Activated T-helper 17 cell treated with anti-CD3 and anti-CD28 coated beads, Interleukin-2, amount 50 U/mL, for 72 hours (primary cell): ENCODE measurements at places on chromosomes 4 and X. TPM values are rescaled to one million over a fixed set of nuclear protein-coding genes. Genes with fewer than 3 reads are reported as not detected.

The NR3C2 gene
- 7.1 TPM for total RNA-seq

The ASB5 gene
- not detected for total RNA-seq

The CFP gene
- 7.6 TPM for total RNA-seq

GRCh38 chrX:48597353-48598264 lies at the start of gene WDR13:
WDR13 (plus strand) TSS chrX:48597492; CDS start chrX:48597997, 505 bp downstream.
- peak within 1 kb of the TSS; percentile 93 for H3K4me3 ChIP-seq
- peaks cover 4% of the 10 kb centered on the region for H3K4me1 ChIP-seq
- ATAC-seq, result peak; percentile 94
- H3K27me3 ChIP-seq, result no peaks in the 10 kb centered on the region
- H3K27ac ChIP-seq, result peak within 1 kb of the TSS; percentile 98

DNA sequence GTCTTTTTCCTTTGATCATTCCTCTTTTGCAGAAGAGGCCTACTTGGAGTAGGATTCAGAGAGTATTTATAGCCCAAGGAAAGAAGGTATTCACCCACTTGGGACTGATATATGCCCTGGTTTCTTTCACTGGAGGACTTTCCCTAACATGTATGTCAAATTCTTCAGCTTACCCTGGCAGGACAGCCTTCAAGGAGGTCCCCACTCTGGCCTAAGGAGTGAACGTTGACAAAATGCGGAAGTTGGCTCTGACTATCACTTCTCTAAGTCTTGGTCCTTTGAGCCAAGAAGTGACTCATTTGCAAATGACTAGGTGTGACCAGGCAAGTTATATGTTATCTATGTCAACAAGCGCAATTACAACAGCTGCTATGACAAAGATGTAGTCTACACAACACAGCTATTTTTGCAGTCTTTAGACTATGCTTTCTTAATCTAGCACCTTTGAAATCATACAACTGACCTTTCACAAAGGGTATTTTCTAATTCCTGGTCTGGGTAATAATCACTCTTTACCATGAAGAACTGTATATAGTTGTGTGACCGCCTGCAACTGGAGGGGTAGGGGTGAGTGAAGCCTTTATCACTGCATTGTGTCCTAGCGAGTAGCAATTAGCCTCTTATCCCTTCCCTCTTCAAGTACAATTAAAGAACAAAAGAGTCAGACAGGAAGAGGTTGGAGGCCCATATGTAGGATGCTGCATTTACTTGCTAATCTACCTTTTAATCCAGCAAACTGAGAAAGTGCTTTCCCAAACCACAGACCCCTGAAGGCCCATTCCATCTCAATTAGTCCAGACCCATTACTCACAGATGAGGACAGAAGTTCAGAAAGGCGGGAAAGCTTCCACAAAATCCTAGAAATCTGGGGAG lies 50.1 kb downstream of the RASGEF1B start:
- H3K4me3 ChIP-seq, result no peak overlapping the region
- H3K36me3 ChIP-seq, result peaks cover 12% of the 10 kb centered on the region
- no peaks in the 10 kb centered on the region for H3K4me1 ChIP-seq

DNA sequence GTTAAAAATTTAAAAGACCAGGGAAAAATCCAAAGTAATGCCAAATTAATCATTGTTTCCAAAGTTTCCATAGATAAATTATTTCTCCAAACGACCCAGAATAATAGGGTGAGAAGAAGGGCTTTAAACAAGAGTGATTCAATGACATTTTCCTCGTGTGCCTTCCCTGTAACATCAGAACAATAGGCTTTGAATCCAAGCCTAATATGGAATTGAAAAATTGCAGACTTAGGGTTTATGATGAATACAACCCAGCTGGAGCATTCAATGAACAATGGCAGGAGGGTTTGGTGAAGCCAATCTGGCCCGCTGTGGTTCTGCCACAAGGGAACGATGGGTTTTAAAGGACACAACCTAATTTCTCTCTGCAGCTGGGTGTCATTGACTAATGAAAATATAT lies 94.2 kb downstream of the CBLL2 start:
- ATAC-seq, result no peak
- no peaks in the 10 kb centered on the region for H3K27me3 ChIP-seq
- H3K27ac ChIP-seq, result no peak overlapping the region
- H3K4me1 ChIP-seq, result no peaks in the 10 kb centered on the region
- no peaks in the 10 kb centered on the region for H3K36me3 ChIP-seq

GRCh38 chrX:51281758-51282318 lies 50.8 kb upstream of the NUDT10 start:
- no peak overlapping the region for H3K4me3 ChIP-seq
- no peak overlapping the region for H3K27ac ChIP-seq
- no peaks in the 10 kb centered on the region for H3K36me3 ChIP-seq
- H3K4me1 ChIP-seq, result no peaks in the 10 kb centered on the region
- peak; percentile 93 for ATAC-seq

GRCh38 chrX:51878056-51878455 lies 15.4 kb upstream of the MAGED1 start:
- no peak for ATAC-seq
- no peak overlapping the region for H3K27ac ChIP-seq
- no peaks in the 10 kb centered on the region for H3K27me3 ChIP-seq
- H3K36me3 ChIP-seq, result peaks cover 5% of the 10 kb centered on the region
